RWPE2 (cell line): ENCODE measurements at places on chromosomes 6 and 20.

DNA sequence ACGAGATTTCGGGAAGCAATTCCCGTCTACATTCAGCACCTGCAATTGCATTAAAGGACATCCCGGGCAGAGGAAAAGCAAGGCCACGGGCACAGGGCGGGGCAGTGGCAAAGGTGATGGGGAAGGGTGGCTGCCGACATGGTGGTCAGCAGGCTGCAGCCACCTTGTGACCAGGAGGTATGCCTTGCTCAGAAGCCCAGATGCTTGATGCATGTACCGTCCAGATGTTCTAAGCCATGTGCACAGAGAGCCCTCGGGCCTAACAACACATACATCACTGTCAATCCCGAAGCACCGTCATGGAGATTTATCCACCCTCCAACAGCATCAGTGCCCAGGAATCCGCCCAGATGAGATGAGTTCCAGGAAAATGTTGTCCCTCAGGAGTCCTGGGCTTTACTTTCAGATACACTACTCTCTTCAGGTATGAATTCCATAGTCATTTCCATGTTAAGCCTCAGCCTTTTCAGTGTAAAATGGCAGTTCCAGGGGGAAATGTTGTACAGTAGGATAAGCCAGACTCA, 77.8 kb upstream of the FRMD1 start:
- no peak for DNase-seq

GRCh38 chr6:80969439-80969838, 783.0 kb downstream of the TENT5A start:
- DNase-seq = no peak

DNA sequence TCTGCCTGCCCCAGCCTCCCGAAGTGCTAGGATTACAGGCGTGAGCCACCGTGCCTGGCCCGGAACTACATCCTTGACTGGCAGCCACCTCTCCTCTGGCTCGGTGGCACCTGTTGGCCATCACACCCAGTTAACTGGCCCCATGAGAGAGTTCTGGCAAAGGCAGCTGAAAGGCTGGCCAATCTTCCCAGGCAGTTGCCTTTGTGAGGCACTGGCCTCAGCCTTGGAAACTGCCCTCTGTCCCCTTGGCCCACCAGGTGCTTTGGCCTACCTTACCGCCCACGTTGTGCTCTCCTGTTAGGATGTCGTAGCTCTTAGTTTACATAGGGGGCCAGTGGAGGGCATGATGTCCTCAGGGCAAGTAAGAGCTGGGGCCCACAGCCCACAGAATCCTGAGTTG, 9.6 kb upstream of the MANBAL start:
- DNase-seq = no peak

- DNase-seq = no peak
Observed at GRCh38 chr6:51495096-51495495, 592.3 kb downstream of the PKHD1 start.

- no peak for DNase-seq
Observed at GRCh38 chr6:156953127-156953478, 175.9 kb downstream of the ARID1B start.

DNA sequence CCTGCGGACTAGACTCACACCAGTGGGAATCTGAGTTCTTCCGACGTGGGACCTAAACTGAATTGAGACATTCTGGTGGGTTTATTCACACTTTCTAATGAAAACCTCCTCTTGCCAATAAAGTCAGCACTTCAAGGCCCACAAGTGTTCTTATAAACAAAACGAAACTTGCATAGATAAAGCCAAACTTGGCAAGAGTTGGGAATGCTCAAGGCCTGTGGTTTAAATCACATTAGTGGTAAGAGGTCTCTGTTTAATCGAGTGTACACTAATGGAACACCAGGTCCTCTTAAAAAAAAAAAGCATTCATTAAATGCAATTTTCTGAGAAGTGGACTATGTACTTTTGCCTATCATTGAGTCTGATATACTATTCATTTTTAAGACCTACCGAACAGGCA, 143.3 kb downstream of the SMOC2 start:
- DNase-seq = no peak

DNA sequence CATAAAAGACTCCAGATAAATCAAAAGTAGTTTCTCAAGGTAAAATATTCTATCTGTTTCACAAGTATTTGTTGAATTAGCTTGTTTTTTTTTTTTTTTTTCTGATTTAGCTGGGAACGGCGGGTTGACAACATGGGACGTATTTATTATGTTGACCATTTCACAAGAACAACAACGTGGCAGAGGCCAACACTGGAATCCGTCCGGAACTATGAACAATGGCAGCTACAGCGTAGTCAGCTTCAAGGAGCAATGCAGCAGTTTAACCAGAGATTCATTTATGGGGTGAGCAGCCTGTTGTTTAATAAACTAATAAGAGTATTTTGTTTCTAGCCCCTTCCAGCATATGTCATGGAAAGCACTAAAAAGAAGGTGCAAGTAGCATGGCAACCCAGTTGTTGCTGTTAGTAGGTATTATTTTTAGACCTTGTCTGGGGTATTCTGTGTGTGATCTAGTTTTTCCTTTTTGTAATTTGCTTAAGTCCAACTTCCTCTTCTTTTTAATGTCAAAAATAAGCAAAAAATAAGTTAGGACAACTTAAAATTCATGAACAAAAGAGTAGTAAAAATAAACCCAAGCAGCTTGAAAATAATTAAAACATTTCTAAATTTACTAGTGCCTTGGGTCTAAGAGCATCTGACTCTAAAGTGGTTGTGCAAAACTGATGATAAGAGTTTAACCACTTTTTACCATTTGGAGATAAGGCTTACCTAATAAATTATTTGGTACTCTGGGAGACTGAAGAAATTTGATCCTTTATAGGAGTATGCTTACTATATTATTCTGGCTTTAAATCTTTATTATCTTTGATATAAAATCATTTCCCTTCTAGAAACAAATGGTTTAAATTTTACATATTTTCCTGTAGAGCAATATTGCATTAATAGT, 70.8 kb upstream of the DYNLRB1 start:
- DNase-seq = no peak

- peak; percentile 48 for DNase-seq
Observed at GRCh38 chr20:1946762-1947534, 46.9 kb downstream of the PDYN start.

GRCh38 chr6:126172131-126172530, 167.8 kb upstream of the CENPW start:
- DNase-seq = no peak

GRCh38 chr6:26246553-26246952, 118.4 kb upstream of the BTN3A2 start:
- DNase-seq = no peak
